Activated T-cell treated with anti-CD3 and anti-CD28 coated beads, Interleukin-2, amount 50 U/mL, for 72 hours (primary cell): ENCODE measurements at places on chromosomes 13 and 19. TPM values are rescaled to one million over a fixed set of nuclear protein-coding genes. Genes with fewer than 3 reads are reported as not detected.

ZNF491 gene
- total RNA-seq: 2.4 TPM

GRCh38 chr13:62251734-62252133, 836.1 kb upstream of the PCDH20 start:
- H3K27me3 ChIP-seq: no peaks in the 10 kb centered on the region
- H3K4me1 ChIP-seq: no peaks in the 10 kb centered on the region
- no peak overlapping the region for H3K4me3 ChIP-seq
- H3K36me3 ChIP-seq: no peaks in the 10 kb centered on the region

- DNase-seq: no peak
- H3K27ac ChIP-seq: no peak overlapping the region
- H3K4me1 ChIP-seq: peaks cover 18% of the 10 kb centered on the region
Observed at GRCh38 chr19:5289060-5289990, 51.3 kb downstream of the PTPRS start.

DNA sequence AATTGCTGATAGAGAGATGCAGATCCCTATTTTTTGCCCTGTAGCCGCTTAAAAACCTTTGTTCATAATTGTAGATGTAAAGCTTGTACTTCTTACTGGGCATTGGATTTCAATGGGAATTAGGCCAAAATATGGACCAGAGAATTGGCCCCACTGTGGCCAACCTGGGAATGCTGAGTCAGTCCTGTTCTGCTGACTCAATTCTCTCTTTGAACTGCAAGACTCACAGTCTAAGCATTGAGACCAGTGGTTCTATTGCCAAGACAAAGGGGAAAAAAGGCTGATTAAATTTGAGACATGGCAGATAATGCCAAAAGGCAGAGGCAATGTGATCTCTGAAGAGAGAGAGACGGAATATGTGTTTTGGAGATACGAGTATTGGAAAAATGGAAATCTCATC, 72.5 kb upstream of the UBL3 start:
- no peak for DNase-seq
- peaks cover 46% of the 10 kb centered on the region for H3K4me1 ChIP-seq
- H3K36me3 ChIP-seq: no peaks in the 10 kb centered on the region
- H3K4me3 ChIP-seq: no peak overlapping the region
- no peak overlapping the region for H3K27ac ChIP-seq

- H3K36me3 ChIP-seq: no peaks in the 10 kb centered on the region
- H3K27ac ChIP-seq: no peak overlapping the region
- peaks cover 24% of the 10 kb centered on the region for H3K27me3 ChIP-seq
- DNase-seq: no peak
- no peak overlapping the region for H3K4me3 ChIP-seq
Observed at GRCh38 chr19:5889288-5889971, 14.2 kb downstream of the NDUFA11 start.

DNA sequence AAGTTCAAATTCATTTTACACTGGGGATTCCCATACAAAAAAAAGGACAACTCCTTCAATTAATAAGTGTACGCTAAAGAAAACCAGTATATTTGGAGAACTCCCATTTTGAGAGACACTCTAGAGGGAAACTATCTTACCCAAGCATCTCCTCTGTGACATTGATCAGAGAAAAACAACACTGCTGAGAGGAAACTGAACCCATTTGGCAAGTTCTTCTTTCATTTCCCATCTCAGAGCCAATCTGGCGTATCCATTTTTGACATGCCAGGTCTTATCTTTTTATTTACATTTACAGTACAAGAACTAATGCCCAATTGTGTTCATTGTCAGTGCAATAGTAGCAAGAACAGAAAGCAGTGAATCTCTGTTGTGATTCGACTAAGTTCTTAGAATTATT, 30.1 kb downstream of the LIG4 start:
- H3K4me3 ChIP-seq: no peak overlapping the region
- H3K4me1 ChIP-seq: no peaks in the 10 kb centered on the region
- H3K27me3 ChIP-seq: peaks cover under 1% of the 10 kb centered on the region
- no peak for DNase-seq

OR10H3 gene
- total RNA-seq: not detected

- H3K27ac ChIP-seq: no peak overlapping the region
- no peaks in the 10 kb centered on the region for H3K27me3 ChIP-seq
- no peak overlapping the region for H3K4me3 ChIP-seq
- DNase-seq: no peak
Observed at GRCh38 chr13:111791131-111791530, 275.8 kb upstream of the SOX1 start.

DNA sequence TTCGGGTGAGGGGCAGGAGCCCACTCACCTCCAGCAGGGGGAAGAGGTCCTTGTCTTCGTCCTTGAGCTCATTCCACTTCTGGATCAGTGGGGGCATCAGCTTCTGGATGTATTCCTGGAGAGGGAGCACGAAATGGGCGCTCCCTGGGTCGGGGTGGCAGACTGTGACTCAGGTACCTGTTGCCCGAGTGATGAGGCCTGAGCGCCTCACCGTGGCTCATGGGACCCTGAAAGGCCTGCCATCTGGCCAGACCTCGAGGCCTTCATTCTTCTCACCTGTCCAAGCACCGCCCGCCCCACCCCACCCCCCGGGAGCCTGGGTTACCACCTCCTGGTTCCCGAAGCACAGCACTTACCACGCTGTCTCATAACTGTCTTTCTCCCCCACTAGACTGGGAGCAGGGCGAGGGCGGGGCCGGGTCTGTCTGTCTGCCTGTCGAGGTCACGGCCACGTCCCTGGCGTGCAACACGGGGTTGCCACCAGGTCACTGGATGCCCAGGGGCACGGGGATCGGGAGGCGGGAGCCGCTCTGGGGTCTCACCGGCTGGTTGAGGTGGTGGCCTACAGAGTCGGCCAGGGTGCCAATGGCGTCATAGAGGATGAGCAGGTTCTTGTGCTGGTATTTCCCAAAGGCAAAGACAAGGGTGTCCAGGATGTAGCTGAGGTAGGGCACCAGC, 9.4 kb upstream of the FBXW9 start:
- no peaks in the 10 kb centered on the region for H3K27me3 ChIP-seq
- DNase-seq: no peak
- no peaks in the 10 kb centered on the region for H3K4me1 ChIP-seq
- no peak overlapping the region for H3K4me3 ChIP-seq
- H3K36me3 ChIP-seq: peaks cover 6% of the 10 kb centered on the region
- no peak overlapping the region for H3K27ac ChIP-seq

GRCh38 chr13:34730961-34731360, 211.1 kb upstream of the NBEA start:
- no peaks in the 10 kb centered on the region for H3K36me3 ChIP-seq
- no peak overlapping the region for H3K4me3 ChIP-seq
- no peaks in the 10 kb centered on the region for H3K27me3 ChIP-seq
- no peaks in the 10 kb centered on the region for H3K4me1 ChIP-seq
- H3K27ac ChIP-seq: no peak overlapping the region
- DNase-seq: no peak

GRCh38 chr13:90008707-90009149, 1338.8 kb upstream of the MIR17HG start:
- no peak overlapping the region for H3K4me3 ChIP-seq
- no peaks in the 10 kb centered on the region for H3K27me3 ChIP-seq
- H3K27ac ChIP-seq: no peak overlapping the region
- no peaks in the 10 kb centered on the region for H3K36me3 ChIP-seq
- no peaks in the 10 kb centered on the region for H3K4me1 ChIP-seq

FXYD1 gene
- total RNA-seq: 2.0 TPM
